Smooth muscle cell of bladder (primary cell): ENCODE measurements at places on chromosomes 5 and 9. TPM values are rescaled to one million over a fixed set of nuclear protein-coding genes. Genes with fewer than 3 reads are reported as not detected.

Gene HSD17B3
- not detected in 2 replicates for total RNA-seq

Gene ENC1
- total RNA-seq: 17.6 and 41.0 TPM in 2 replicates

Gene ACER2
- total RNA-seq: 1.3 and 2.3 TPM in 2 replicates

Gene OTULIN
- total RNA-seq: 11.2 and 15.2 TPM in 2 replicates

Gene GPR21
- total RNA-seq: 0.83 and 1.1 TPM in 2 replicates

Gene UBE2QL1
- under 0.01 and 0.18 TPM in 2 replicates for total RNA-seq

Gene PTGDS
- total RNA-seq: 2.3 and 14.1 TPM in 2 replicates

Gene WDR38
- not detected in 2 replicates for total RNA-seq

Gene OXCT1
- total RNA-seq: 30.4 and 31.6 TPM in 2 replicates

Gene CCNJL
- 0.14 and 0.18 TPM in 2 replicates for total RNA-seq

Gene COX7C
- 226 and 241 TPM in 2 replicates for total RNA-seq
